ENCODE measurements at places on chromosomes 12 and 14.

GRCh38 chr14:24828486-24828885 is 194.5 kb upstream of the GZMB start:
- no peak for DNase-seq

DNA sequence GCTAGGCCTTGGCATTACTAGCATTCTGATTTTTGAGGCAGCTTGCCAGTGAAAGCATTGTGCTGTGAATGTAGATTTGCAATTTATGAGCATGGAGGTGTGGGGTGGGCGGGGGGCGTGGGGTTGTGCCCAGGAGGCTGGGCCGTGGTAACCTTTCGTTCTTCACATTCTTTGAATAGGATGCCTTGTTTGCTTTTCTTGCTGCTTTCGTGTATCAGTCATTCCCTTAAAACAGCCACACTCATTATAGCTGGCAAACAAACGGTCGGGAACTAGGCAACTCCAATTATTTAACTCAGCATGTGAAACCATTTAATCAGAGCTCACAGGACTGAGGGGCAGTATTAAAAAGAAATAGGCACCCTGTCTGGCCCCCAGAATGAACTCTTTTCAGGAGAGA is 115.9 kb upstream of the PELI2 start:
- no peak for DNase-seq

GRCh38 chr12:119744900-119745606 is 77.1 kb downstream of the PRKAB1 start:
- no peak for DNase-seq

DNA sequence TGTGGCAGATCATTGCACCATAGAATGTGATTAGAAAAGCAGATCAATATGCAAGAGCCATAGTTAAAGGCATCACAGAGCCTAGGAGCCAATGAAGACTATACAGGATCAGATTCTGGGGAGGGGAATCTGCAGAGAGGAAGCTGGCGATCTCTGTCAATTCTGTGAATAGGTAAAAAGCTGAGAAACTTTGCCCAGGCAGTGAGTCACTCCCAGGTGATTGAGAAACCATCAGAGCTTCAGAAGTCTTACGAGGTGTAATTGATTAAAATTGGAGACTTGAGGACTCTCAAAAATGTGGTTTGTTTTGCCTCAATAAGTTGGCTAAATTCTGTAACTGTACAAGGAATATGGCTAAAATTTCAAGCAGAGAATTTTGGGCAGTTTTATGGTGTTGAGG is 41.7 kb upstream of the TSPAN11 start:
- no peak for DNase-seq

GRCh38 chr12:76685246-76685678 is 78.7 kb upstream of the ZDHHC17 start:
- DNase-seq, result no peak

GRCh38 chr12:92938638-92939037 is 9.5 kb upstream of the EEA1 start:
- DNase-seq, result no peak

- DNase-seq, result no peak
Observed at GRCh38 chr14:58560208-58560607, 77.6 kb upstream of the DACT1 start.

GRCh38 chr12:127881371-127882140 is 385.4 kb upstream of the TMEM132C start:
- DNase-seq, result no peak

DNA sequence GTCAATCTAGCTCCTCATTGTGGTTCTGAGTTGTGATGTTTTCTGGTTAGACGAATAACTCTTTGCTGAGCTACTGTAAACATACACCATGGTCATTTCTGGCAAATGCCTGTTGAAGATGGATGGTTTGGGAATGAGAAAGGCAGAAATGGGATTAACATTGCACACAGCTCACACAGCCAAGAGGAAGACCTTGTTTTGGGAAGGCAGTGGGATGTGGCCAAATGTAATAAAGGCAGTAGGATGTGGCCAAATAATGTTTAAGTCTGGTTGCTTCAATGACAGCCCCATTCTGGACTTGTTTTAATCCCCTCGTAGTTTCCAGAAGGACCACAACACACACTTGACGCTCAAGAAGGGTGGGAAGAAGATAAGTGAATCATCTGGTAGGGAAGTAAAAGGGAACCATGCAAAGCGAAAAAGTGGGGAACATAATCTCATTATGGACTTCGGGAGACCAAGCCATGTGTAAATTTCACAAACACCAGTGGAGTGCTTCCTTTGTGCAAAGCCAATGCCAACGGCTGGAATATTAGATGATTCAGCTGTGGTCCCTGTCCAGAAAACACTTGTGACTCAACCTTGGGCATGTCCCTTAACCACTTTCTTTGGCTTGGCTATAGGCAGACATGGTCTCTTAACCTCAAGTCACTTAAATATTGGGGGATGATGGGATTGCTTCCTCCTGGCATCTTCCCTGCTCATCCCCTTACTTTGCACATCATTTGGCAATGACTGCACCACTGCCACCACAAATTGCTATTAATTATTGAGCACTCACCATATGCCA is 284.4 kb upstream of the CRY1 start:
- DNase-seq, result no peak

- no peak for DNase-seq
Observed at GRCh38 chr14:33900706-33901105, 50.2 kb downstream of the EGLN3 start.

- no peak for DNase-seq
Observed at GRCh38 chr12:28242129-28242495, 51.9 kb downstream of the CCDC91 start.

DNA sequence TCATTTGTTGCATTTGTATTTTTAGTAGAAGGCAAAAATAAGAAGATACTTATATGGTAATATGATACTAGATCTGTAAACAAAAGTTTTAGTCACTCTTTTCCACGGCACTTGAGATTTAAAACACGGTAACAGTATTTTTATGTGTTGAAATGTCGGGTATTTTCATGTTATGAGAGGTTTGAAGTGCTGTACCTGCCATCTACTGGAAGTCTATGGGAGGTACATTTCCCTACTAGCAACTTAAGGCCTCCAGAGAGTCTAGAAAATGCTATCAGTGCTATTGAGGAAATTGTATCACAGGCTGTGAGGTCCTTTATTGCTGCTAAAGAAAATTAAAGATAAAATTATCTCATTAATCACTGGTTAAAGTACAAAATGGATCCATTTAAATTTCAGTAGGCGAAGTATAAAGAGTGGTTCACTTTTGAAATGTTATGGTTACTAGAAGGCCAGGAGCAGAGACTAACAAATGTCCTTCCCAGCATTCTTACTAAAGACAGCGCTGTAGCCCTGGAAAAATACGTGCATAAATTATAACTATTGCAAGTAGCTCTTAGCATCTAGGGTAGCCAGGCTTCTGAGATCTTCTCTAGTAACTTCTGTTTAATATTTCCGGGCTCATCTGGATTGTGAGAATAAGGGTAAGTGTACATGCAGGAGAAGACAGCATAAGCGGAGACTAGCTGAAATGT is 77.6 kb upstream of the PRKD1 start:
- DNase-seq, result no peak

DNA sequence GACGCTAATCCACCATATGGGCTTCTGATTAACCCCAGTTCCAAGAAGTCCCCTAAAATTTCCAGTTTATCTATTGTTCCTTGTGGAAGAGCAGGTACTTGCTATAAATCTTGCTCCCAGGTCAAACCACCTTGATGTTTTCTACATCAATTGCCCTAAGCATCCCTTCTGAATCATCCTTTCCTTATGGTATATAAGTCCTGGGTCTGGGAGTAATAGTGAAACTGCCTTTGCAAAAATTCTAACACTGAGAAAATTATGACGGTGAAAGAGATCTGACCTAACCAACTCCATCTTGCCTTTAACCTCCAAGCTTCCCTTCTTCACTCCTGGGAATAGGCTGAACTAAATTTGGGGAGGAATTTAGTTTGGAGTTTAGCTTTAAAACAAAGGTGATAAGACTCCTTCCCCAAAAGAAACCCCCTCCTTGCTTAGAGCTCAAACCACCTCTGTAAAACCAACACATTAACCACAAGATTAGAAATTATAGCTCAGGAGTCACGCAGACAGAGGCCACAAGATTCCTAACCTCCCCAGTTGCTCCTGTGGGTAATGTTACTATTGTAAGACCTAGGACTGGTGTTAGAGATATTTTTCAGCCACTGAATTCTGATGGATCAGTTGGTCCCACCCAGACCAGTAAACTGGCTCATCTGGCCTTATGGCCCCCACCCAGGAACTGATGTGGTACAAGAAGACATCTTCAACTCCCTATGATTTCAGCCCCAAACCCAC is 33.8 kb upstream of the DTX1 start:
- DNase-seq, result no peak

DNA sequence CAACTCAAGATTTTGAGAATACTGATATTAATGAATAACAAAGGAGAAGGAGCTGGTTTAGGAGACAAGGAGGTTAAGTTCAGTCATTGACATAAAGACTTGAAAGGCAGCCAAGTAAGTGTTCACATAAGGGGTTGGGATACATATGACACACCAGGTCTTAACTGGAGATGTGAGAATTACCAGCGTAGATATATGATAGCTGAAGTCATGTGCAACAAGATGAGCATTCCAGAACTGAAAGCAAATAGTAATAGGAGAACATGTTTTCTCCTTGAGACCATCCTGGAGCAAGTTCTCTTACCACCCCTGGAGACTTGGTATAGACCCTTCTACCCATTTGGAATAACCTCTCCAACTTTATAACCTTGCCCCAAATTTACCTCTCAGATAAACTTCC is 43.3 kb upstream of the NPFF start:
- DNase-seq, result no peak

DNA sequence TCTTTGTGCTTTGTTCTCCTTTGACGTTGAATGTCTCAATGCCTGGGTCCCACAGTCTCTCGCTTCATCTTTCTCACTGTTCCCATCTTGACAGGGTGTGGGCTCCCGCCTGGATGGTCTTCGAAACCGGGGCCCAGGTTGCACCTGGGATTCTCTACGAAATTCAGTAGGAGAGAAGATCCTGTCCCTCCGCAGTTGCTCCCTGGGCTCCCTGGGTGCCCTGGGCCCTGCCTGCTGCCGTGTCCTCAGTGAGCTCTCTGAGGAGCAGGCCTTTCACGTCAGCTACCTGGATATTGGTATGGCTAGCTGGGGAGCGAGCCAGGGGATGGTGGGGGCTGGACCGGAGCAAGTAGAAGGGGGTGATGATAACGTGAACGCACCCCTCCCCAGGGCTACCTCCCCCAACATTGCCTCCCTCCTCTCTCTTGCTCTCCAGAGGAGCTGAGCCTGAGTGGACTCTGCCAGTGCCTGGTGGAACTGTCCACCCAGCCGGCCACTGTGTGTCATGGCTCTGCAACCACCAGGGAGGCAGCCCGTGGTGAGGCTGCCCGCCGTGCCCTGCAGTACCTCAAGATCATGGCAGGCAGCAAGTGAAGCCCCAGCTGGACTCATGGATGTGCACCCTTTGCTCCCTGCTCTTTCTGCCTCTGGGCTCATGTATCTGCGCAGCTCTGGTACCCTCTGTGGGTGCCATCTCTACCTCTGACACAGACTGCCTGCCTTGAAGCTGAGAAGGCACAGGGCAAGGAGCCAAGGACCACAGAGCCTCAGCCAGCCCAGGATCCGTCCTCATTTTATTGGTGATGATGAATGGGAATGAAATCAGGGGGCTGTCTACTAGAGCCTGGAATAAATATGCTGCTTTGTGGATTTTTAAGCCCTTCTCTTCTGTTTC is 1.5 kb downstream of the NPFF start:
- no peak for DNase-seq

GRCh38 chr12:92898755-92899154 is 30.3 kb downstream of the EEA1 start:
- no peak for DNase-seq

DNA sequence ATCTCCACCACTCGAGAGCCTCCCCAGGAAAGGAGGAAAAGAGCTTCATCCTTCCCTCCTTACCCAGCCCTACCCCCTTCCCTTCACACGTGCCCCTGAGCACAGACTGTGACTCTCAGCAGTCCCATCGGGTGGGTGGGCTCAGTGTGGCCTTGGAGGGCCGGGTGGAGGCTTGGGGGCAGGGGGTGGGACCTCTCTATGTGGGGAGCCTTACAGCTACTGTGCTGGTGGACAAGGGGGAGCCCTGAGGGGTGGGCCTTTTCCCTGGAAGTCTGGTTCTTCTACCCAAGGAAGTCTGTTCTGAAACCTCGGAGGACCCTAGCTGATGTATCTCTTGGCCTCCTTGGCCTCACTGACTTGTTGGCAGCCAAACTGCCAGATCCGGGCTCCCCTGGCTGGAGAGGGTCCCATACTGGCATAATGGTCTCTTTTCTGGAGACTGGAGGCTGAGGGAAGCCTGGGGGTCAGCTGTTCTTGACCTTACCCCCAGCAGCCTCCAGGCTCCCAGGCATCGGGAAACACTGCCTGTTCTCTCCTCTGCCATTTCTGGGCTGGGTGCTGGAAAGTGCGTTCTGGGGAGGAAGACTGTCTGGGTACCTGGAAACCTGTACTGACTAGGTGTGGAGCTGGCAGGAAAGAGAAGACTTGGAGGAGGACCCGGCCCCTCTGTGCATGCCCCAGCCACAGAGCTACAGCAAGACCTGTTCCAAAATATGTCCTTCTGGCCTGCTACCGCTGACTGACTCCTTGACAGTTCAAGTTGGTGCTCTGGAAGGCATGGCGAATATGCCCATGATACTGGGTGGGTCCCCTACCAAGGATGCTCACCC is 7.6 kb downstream of the VASH1 start:
- DNase-seq, result no peak

DNA sequence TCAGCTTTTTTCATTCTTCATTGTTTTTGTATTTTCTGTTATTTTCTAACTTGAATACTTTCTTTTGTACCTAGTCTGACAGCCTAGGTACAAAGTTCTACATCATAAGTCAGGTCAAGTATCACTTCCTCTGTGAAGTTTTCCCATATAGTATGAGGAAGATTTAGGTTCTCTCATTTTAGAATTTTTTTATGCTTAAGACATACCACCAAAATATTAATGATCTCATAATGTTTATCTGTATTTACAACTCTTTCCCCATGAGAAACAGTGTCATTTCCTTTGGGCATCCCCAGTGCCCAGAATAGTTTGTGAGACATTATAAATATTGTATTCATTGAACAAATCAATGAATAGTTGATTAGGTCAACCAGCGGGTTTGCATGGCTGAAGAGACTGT is 3.1 kb upstream of the ATF7IP start:
- no peak for DNase-seq

DNA sequence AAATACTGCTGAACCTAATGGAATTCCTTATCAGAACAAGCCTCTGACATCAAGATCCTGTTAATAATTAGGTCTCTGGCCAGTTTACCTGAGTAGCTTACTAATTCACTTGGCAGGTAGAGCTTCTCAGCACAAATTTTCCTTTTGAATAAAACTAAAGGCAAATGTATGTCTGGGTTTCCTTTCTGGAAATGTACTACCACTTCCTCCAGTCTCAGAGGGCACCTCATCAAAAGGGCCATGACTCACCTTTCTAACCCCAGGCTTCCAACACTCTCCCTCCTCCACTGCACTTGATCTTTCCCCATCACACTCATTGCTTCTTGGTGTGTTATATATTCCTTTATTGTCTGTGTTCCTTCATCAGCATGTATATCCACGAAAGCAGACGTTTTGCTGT is 90.5 kb downstream of the SLC2A13 start:
- no peak for DNase-seq
